CD4-positive, alpha-beta T cell treated with Interleukin-6 for 4 hours (primary cell): ENCODE measurements at places on chromosomes 3 and 15.

GRCh38 chr3:24145981-24146822 is 201.1 kb downstream of the NR1D2 start:
- no peak for DNase-seq

- DNase-seq: no peak
These were observed 31.4 kb downstream of the ALS2CL start for GRCh38 chr3:46661776-46662766.

- DNase-seq: no peak
These were observed 102.1 kb upstream of the ETV5 start for GRCh38 chr3:186210852-186211500.

DNA sequence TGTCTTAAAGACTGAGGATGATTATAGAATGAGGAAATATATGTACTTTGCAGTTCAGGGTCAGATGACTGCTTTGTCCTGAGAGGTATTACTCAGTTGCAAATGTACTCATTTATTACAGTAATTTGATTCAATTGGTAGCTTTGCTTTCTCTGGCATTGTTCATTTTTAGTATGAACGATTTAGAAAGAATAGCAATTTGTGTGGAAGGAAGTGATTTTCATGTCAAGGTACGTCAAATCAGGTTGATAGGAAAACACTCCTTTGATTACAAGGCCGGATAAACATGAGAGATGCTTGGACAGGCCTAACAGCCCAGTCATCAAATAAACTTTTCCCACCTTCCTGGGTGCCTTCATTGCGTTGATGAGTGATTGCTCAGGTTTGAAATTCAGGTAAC is 53.8 kb downstream of the UNC13C start:
- DNase-seq: no peak

DNA sequence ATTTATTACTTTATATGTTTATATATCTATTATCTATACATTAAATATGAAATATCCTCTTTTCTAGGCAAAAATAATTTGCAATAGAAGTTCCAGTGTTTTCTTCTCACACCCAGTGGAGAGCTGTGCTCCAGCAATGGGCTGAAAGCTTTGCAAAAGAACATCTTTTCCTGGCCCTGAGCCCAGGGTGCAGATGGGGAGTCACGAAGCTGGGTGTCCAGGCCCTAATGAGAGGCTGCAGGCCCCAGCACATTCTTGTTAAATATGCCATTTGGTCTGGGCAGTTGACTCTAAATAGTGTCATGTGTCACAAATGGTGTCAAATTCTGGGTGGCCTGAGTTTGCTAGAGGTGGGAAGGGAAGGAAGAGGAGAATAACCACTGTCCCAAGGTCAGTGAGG is 5.7 kb downstream of the NTRK3 start:
- DNase-seq: no peak

DNA sequence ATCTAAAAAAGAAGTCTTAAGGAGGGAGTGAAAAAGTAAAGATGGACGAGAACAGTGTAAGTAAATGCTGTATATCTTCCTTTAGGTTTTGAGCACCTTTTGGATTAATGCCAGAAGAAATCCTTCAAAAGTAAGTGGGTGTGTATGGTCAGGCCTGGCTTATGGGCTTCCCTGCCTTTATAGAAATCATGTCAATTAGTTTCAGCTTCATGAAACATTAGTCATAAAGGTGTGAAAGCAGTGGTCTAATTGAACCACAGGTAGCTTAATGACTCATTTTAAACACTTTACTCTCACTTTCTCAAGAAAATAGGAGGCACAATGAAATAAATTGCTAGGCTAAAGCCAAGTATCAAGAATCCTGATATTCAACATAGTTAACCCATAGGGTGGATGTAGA is 467.4 kb upstream of the DPPA4 start:
- DNase-seq: peak; percentile 10

- no peak for DNase-seq
These were observed 101.3 kb downstream of the DGKG start for GRCh38 chr3:186260726-186261125.

DNA sequence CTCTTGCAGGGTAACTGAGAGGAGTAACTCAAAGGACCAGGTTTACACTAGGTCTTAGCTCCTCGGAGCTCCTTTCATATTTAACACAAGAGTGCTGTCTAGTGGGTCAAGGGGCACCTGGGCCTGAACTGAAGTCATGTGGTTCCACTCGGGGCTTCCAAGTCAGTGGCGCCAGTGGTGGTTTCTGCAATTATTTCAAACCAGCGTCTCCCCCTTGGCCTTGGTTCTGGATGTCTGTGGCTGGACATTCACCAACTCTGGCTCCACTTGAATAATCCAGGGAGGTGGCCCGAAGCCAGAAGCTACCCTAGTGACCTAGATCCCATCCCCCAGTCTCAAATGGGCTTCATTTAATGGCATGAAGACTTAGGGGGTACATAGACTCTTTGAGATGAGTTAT is 144.3 kb upstream of the ADAMTS9 start:
- DNase-seq: no peak
